ENCODE measurements at places on chromosomes 6 and 20.

DNA sequence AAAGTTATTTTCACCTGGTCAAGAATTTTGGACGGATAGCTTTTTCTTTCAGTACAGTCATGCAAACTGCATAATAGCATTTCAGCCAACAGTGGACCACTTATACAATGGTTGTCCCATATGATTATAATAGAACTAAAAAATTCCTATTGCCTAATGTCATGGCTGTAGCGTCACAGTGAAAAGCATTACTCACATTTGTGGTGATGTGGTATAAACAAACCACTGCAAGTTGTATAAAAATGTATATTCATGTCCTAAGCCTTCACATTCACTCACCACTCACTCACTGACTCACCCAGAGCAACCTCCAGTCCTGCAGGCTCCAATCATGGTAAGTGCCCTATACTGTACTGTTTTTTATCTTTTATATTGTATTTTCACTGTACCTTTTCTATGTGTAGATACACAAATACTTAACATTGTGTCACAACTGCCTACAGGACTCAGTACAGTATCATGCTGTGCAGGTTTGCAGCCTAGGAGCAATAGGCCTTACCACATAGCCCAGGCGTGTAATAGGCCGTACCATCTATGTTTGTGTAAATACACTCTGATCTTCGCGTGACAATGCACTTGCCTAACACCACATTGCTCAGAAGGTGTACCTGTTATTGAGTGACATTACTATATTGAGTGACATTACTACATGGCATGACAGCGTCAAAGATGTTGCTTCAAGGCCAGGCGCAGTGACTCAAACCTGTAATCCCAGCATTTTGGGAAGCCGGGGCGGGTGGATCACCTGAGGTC lies 17.9 kb downstream of the ABHD12 start:
- no peak for DNase-seq

DNA sequence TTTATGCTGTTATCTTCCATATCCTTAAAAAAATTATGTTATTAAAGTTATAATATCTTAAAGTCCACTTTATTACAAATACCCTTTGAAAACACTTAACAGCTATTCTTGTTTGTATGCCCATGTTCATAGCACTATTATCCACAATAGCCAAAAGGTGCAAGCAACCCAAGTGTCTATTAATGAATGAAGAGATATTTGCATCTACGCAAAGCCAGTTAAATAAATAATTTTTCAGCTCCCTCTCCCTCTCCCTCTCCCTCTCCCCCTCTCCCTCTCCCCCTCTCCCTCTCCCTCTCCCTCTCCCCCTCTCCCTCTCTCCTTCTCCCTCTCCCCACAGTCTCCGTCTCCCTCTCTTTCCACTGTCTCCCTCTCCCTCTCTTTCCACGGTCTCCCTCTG lies 13.1 kb downstream of the CDK5RAP1 start:
- DNase-seq = no peak

DNA sequence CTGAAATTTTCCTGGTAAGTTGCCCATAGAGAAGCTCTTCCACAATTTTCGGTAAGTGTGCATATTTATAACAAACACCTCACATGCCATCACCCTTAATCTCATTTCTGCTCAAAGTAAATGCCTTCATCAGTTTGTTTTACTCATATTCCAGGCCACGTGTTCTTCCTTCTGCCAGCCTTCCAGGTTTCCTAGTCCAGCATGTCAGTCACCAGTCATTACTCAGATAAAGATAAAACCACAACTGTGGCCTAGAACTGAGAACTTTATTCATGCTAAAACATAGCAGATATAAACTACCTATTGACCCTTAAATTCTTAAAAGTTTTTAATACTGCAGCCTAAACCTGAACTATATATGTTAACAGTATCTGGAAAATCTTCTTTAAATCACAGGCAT lies 149.5 kb upstream of the SLC22A16 start:
- DNase-seq = no peak

GRCh38 chr6:33171880-33172687 lies 20.2 kb downstream of the COL11A2 start:
- DNase-seq = no peak

- DNase-seq = no peak
These were observed 100.8 kb downstream of the CEBPB start for GRCh38 chr20:50291254-50292078.

DNA sequence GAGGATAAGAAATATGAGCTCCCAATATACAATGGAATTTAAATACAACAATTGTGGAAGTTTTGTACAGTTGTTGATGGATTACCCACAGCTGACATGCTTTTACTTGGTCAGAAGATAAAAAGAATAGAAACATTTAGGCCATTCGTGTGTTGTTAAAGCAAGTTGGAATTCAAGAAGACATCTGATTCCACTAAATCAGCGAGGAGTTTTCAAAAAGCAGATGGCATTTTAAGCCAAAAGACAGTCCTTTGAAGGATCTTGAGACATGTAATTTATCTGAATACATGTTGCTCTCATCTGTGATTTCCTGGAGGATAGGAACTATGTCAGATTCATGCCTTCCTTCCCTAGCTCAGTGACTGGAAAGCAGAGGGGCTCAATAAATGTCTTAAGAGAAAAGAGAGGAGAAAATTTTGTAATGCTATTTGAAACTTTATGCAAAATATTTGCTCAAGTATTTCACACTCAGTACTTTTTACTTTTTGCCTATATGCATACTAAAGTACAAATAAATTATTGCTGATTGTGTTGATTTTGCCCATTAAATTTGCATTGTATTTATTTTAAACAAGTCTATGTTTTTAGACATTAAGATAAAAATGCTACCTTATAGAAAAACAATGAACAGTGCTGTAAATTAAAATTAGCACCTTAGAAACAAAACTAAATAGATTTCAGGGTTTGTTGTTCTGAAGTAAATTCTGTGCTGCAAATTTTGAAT lies 733.8 kb upstream of the FLRT3 start:
- no peak for DNase-seq

Measured in right renal pelvis (tissue), 4 donors.